Caudate nucleus (tissue), 63 donors: ENCODE measurements at places on chromosomes 2 and 18.

DNA sequence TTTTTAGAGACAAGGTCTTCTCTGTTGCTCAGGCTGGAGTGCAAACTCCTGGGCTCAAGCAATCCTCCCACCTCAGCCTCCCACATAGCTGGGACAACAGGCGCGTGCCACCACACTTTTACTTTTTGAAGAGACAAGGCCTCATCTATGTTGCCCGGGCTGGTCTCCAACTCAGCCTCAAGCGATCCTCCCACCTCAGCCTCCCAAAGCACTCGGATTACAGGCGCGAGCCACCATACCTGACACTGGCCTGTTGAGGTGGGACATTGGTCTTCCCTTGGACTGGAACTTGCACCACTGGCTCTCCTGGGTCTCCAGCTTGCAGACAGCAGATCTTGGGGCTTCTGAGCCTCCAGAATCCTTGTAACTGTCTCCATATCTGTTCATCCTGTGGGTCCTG lies 75.6 kb downstream of the NDUFA10 start:
- no peak for DNase-seq

DNA sequence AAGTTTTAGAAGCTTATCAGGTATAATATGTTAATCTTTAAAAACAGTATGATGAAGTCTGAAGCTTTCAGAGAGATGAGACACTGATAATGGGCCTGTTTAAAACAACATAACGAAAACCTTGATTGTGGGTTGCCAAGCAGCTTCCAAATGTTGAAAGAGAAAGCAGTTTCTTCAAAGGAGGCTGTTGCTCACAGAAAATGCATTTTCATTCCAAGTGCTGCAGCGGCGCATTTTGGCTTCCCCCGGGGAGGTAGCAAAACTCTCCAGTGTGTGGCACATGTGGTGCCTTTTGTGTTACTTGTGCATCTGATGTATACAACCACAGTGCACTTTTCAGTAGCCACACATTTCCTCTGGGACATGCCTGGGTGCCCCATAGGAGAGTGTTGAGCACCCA lies 66.1 kb downstream of the TMEFF2 start:
- DNase-seq: no peak

DNA sequence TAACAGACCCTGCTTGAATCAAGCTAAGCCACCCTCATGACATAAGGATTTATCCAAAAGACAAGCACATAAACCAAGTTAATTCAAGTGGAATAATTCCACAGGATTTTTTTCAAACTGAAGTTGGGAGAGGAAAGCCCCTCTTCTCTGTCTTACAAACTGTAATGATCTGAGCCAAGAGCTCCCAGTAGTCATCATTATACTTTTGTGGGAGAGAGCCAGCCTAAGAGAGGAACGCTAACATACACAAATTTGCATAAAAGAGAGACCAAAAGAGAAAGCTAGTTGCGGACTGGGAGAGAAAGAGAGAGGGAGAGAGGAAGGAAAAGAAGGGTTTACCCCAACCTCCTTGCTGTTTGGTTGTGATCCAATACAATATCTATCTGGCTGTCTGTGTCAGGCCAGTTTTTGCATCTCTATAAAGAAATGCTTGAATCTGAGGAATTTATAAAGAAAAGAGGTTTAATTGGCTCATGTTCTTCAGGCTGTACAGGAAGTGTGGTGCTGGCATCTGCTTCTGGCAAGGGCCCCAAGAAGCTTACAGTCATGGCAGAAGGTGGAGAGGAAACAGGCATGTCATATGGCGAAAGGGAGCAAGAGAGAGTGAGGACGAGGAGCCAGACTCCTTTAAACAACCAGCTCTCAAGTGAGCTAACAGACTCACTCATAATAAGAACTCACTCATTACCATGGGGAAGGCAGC lies 20.8 kb upstream of the PUM2 start:
- DNase-seq: no peak

DNA sequence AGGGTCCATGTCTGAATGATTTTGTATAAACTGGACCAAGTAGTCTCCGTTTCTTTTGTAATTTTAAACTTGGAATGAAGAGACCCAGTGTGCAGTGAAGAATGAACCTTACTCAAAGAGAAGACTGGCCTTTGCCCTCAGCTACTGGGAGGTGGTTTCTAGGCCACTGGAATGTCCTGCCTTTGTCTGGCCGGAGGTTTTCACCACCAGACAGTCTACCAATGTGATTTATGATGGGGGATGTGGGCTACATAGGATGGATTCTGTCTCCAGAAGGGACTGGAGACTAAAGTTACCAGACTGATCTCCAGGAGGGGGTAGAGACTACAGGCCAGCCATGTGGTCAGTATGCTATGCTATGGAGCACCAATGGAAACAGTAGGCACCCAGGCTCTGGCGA lies 42.8 kb upstream of the RAB31 start:
- no peak for DNase-seq

- DNase-seq: no peak
These were observed 71.2 kb downstream of the PLB1 start for GRCh38 chr2:28567061-28567471.

DNA sequence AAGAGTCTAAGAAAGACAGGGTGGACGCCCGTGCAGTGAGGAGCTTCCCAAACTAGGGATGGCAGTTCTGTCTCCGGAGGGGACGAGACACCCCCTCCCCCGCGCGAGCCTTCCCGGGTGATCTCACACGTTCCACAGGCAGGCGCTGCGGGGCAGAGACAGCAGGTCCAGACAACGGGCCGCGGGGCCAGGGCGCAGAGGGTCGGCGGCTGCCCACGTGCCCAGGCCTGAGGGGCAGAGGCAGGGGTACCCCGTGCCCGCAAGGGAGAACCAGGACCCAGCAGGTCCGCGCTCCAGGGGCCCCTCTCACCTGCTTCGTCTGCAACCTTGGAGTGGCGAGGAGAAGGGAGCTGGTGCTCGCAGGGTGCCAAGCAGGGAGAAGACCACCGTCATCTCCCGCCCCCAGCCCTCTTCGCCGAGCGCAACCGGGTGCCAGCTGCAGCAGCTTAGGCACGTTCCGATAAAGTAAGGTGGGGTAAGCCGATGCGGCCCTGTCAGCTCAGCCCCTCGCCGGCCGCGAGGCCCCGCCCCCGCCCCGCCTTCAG lies at the start of gene GPR155:
Gene GPR155 (minus strand): TSS at position 467 of the 545 bp plus-strand sequence. CDS start 5,073 bp downstream, outside the sequence.
- DNase-seq: peak; percentile 75

GRCh38 chr2:117855886-117856285 lies 41.4 kb downstream of the DDX18 start:
- DNase-seq: no peak

- DNase-seq: no peak
These were observed 27.3 kb upstream of the C2orf66 start for GRCh38 chr2:196836440-196836839.

GRCh38 chr2:71223767-71224333 lies 3.1 kb downstream of the PAIP2B start:
- DNase-seq: peak; percentile 64

DNA sequence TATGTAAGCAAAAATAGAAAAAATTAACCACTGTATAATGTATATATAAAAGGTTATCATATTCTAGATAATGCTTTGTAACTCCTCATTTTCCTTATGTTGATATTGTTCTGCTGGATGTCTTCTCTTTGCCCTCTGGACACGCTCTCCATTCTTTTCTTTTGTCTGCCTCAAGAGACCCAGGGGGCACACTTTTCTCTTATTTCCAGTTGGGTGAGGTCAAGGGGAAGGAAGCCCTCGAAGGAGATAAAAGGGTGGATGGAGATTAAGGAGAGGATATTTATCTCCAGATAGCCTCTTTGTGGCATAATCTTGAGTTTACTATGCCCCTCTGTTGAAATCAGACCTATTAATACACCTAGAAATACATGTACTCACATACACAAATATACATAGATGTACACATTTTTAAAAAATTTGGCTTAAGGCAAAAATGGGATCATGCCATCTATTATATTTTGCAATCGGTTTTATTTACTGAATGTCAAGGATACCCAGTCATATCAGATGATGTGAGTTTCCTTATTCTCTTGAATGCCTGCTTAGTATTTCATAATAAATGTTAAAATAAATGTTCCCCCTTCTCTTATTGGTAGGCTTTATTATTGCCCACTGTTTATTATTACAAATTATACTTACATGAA lies 65.3 kb downstream of the LCLAT1 start:
- DNase-seq: no peak

GRCh38 chr2:20490300-20491181 lies 43.7 kb downstream of the RHOB start:
- no peak for DNase-seq

DNA sequence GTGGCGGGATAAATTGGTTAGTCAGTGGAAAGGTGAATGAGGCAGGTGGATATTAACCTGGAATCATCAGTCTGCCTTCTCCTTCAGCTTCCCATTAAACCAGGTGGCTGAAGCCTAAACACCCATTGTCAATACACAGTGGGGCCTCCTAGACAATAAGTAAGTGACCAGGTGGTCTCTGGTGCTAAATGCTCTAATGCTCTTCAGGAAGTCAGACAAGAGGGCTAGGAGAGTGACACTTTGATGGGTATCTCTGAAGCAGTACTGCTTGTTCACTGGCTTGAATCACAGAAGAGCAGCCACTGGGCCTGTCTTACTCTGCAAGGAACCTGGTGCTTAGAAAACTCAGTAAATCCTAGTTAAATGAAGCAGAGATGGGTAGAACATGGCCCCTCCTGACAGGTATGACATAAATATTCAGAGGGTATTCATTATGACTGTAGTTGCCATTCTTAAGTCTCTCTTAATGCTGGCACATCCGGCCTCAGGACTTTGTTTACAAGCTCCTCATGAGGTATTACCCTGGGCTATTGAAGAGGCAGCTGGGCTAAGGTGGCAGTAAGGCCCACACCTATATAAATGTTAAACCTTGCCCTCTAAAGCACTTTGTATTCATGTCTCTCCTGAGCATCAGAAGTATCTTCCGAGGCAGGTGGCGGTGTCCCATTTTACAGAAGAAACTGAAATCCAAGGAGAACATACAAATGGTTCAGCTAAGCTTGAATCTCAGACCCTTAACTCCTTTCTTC lies 104.9 kb downstream of the NCK2 start:
- DNase-seq: no peak

DNA sequence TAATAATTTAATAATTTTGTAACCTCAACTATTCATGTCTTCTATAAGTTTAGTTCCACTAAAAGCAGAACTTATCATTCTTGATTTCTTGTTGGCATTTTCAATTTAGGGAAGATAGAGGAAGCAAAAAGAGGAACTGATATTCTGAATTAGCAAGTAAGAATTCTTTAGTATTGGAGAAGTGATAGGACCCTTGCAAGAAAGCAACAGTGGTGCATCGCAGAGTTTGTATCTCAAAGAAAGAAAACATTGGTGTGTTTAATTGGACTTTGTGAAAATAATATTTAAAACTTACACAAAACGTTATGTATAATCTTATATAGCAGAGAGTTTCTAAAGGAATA lies 36.5 kb upstream of the TNFRSF11A start:
- no peak for DNase-seq

DNA sequence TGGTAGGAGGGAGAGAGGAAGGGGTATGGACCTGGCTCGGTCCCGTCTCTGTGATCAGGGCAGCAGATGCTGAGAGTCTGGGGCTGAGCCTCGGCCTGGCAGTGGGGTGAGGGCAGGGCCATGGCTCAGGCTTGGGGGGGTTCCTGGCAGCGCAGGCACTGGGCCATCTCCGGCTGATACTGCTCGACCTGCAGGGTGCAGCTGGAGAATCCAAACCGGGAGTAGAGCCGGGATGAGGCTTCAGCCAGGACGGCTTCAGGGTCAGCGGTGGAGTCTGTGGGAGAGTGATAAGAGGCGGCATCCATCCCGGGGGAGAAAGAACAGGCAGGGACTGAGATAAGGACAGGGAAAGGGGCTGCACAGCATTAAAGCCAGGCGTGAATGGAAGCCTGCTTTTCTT lies 7.7 kb downstream of the SLC30A3 start:
- no peak for DNase-seq

- DNase-seq: no peak
These were observed 247.8 kb upstream of the KLHL29 start for GRCh38 chr2:23137166-23137565.

- no peak for DNase-seq
These were observed 118.7 kb downstream of the CDH7 start for GRCh38 chr18:65869527-65869926.

- no peak for DNase-seq
These were observed 88.3 kb upstream of the CCDC68 start for GRCh38 chr18:55047546-55047945.

DNA sequence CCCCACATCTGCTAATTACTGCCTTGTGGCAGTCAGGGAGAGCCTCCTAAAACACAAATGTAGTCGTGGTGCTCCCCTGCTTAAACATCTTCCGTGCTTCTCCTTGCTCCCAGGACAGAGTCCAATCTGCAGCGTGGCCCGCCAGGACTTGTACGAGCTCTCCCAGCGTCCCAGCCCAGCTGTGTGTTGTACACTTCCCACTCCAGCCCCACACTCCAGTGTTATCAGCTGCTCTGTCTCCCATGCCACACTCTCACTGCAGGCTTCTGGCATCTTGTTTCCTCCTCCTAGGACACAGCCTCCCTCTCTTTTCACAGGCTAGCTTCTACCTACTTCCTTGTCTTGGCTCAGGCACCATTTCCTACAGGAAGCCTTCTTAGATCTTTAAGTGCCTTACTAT lies 199.4 kb downstream of the ALPK2 start:
- no peak for DNase-seq

GRCh38 chr2:46865181-46865970 lies 50.2 kb downstream of the MCFD2 start:
- DNase-seq: no peak

DNA sequence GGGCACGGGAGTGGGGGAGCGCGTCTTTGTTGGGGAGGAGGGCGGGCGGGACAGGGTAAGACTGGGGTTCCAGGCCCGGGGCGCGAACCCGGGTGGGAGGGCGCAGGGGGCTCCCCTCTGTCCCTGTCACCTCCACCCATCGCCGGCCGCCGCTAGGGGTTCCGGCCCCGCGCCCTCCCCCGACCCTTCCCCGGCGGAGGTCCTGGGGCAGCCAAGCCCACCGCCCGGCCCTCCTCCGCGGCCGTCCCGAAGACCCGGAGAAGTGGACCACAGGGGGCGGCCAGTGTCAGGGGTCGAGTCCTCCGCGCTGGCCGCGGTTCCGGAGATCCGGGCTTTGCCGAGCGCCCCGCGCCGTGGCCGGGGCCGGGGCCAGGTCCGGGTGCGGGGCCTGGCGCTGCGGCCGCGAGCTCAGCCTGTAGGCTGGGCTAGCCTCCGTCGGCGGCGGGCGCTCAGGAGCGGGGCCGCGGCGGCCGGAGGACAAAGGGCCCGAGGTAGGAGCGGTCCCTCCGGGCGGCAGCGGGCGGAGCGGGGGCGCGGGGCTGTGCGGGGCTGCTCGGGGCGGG lies 16.6 kb upstream of the E2F6 start:
- no peak for DNase-seq

DNA sequence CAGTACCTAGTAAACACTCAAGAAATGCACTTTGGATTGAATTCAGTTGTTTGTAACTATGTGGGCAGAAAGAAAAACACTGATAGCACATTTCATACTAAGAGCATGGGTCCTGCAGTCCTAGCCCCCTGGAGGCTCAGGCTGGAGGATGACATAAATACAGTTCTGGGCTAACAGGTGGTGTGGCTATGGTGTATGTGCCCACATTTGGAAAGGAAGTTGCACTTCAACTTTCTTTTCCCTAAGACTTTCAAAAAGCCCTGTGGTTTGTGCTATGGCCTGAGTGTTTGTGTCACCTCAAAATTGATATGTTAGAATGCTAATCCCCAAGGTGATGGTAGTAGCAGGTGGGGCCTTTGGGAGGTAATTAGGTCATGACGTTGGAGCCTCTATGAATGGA lies 218.2 kb downstream of the CDCA7 start:
- no peak for DNase-seq

- no peak for DNase-seq
These were observed 26.3 kb downstream of the CAB39 start for GRCh38 chr2:230738924-230739323.
